Ammon's horn (tissue), 1 donor: ENCODE measurements at places on chromosomes 3 and 15.
A peak's percentile ranks its signal among the peaks of the same experiment; 100 is the strongest.

DNA sequence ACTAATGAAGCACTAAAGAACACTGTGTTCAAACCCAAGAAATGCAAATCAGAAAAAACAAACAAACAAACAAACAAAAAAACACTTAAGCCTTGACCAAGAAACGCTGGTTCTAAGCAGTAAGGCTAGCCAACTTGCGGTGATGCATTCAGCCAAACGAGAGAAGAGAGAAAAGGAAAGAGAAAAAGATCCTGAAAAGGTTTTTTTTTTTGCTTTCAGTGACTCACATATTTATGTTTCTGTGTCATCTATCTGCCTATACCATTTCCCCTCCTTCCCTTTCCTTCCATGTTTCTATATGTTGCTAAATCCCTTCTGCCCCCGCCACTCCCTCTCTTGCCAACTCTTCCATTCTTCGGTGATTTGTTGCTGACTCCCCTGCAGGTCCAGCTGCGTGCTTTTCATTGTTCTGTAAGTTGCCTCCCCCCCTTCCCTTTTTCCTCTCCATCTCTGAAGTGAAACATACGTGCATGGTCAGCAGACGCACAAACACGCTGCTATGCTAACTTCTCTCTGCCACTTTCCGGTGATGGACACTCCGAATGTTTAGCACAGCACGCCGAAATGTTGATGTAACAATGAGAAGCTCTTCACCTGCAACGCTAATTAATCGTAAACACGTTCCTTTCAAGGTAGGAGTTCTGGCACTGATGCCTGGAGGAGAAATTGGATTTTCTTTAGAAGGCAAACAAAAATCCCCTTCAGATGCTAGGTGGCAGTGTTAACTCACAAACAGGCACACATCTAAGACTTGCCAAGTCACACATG lies 154.4 kb downstream of the TUSC7 start:
- DNase-seq, result peak; percentile 81

DNA sequence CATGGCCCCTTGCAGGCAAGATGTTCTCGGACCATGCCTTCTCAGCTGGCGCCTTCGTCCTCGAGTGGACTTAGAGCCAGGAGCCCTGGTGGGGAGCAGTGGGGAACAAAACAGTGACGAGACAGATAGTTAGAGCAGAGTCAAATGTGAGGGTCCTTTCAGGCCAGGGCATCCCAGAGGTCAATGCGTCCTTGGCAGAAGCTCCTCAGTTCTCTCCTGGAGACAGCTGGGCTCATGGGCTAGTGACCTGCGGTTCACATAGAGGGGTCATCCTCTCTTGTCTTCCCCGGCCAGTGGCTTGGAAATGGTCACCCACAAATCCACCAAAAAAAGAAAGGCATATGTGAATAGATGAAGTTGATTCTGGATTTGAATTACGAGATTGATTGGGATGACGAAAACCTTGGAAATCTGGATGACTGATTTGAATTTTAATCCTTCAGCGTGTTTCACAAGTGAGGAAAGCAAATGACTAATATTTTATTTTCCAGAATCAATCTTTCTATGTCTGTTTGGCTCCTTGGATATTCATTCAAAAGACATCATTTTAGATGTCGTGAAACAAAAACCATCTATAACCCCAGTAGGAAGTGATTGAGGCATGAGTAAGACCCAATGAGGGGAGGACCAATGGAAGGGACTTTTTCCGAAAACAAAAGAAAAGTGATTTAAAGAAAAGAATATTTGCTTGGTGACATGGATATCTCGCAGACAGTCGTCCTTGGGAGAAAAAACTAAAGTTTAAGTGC lies 84.5 kb downstream of the ASB7 start:
- DNase-seq, result no peak

DNA sequence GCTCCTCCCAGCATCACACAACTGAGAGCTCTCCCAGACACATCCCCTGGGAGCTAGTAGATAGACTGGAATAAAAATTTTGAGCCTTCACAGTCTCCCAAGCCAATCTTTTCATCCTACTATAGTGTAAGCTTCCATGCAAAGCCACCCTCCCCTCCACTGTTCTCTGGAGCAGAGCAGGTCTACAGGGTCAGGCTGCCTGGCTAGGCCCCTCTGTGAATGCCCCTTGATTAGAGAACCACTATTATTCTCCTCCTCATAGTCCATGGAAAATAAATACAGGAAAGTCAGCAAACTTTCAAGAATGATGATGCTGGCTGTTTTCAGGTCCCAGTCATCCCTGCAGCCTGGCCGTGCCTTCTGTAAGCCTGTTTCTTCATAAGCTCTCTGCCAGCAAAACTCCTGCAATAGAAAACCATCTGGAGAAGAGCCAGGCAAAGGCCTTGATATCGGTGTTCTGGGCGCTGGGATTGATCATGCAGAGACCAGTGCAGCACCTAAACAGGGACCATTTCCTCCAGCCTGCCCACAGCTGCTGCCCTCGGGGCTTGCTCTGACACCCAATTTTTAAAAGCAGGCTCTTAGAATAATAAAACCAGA lies 51.7 kb downstream of the CRYGS start:
- no peak for DNase-seq

- no peak for DNase-seq
Measured at GRCh38 chr15:48279608-48280007, 51.6 kb upstream of the DUT start.

- no peak for DNase-seq
Measured at GRCh38 chr15:79035814-79036213, 54.8 kb downstream of the RASGRF1 start.

DNA sequence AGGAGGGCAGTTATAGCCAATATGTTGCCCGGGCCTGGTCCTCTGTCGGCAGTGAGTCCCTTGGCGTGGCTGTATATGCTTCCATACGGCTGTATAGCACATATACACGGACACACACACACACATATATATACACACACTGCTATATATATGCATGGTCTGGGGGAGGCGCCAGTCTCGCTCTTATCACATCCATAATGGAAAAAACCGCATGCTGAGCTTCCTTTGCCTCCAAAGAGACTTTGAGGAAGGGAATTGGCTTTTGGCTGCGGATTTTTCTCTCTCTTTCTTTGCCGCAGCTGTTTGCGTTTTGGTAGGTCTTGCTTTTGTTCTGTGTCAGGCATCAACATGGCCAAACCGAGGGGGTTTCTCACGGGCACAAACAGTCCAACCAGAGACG lies 11.3 kb upstream of the TMEM115 start:
- no peak for DNase-seq
